Stimulated activated CD4-positive, alpha-beta T cell treated with anti-CD3 and anti-CD28 coated beads, TNF-alpha, amount 100 ng/mL, for 24 hours (primary cell): ENCODE measurements at places on chromosomes 2 and 18.
A peak's percentile ranks its signal among the peaks of the same experiment; 100 is the strongest.

GRCh38 chr2:85409845-85410583, at the start of gene CAPG:
CAPG (minus strand) TSS chr2:85410366; CDS start chr2:85402145, 8,221 bp downstream.
- DNase-seq = peak; percentile 46

DNA sequence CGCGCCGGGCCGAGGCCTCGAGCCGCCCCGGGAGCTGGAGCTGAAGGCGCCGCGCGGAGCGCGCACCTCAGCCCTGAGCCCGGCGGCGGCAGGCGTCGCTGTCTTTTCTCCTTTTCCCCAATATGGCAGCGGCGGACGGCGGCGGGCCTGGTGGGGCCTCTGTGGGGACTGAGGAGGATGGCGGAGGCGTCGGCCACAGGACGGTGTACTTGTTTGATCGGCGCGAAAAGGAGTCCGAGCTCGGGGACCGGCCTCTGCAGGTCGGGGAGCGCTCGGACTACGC, 369 bp downstream of the SMCHD1 start:
- no peak for DNase-seq

DNA sequence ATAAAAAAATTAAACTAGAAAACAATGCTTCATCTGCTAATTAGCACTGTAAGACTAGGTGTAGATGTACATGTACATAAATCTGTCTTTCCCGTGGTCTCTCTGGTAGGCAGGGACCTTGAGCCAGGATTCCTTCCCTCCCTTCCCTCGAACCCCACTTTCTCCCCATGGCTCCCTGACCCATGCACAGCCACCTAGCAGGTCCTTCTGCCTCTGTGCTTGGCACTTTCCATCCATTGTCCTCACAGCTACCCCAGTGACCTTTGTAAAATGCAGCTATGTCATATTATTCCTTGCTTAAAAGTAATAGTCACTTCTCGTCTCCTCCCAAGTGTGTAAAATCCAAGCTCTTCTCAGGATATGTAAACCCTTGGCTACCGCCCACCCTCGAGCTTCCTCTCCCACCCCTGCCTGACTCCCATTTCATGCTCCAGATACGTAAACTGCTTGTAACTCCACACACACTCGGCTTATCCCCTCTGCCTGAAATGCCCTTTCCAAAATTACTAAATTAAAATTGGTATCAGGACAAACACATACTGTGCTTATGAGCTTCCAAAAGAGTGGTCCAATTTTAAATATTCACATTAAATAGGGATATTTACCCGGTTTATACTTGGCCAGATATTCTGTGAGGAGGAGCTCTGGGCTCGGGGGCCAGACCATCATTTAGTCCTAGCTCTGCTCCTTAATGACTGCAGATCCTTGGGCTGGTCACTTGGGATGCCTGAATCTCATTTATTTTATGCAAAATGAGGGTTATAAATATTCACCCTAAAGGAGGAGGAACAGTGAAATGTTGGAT, 54.0 kb upstream of the RALBP1 start:
- DNase-seq = no peak

GRCh38 chr2:218036371-218036770, 32.7 kb upstream of the RUFY4 start:
- DNase-seq = no peak

DNA sequence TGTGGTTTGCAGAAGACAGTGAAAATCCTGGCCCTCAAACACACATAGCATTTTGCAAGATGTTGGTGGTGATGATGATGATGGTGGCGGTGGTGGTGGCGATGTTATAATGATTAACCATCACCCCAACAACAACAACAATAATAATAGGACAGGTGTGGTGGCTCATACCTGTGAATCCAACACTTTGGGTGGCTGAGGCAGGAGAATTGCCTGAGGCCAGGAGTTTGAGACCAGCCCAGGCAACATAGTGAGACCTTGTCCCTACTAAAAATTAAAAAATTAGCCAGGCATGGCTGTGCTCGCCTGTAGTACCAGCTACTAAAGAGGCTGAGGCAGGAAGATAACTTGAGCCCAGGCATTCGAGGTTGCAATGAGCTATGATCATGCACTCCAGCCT, 3.8 kb downstream of the VIT start:
- DNase-seq = no peak

- no peak for DNase-seq
Observed at GRCh38 chr2:115194623-115195022, 752.2 kb downstream of the DPP10 start.

GRCh38 chr18:44716697-44717163, 36.0 kb downstream of the SETBP1 start:
- DNase-seq = no peak

- no peak for DNase-seq
Observed at GRCh38 chr2:9109871-9110270, 96.7 kb upstream of the ASAP2 start.

DNA sequence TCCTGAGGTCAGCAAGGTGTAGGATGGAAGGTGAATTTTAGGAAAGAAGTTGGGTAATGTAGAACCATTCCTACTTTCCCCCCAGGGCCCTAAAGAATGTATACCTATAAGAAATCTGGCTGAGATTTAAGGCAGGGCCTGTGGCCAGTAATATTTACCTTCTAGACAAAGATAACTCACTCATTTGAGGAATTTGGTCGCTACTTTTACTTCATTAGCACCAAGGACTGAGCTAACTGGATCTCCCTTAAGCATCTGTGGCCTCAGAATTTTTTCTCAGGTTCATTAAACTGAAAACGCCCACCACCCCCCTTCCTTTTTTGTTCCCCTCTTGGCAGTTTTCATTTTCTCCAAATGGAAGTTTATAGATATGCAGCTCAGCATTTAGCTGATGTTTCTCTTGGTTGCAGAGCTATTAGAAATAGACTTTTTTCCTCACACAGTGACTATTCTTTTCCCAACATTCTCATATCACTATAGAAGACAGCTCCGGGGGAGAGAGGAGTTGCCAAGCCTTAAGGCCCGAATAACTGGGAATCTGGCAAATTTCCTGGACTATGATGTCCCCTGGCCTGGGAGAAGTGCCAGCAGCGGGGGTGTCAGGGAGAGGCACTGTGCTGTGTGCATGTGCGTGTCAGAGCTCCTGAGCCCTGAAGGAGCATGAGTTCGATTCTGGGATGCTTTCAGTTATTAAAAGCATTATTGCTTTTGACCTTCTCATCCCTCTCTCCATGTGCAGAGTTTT, 310.9 kb downstream of the PRKCE start:
- no peak for DNase-seq

GRCh38 chr2:238493880-238494572, 67.3 kb downstream of the ASB1 start:
- DNase-seq = no peak

- no peak for DNase-seq
Observed at GRCh38 chr18:63078471-63078870, 241.1 kb downstream of the BCL2 start.

DNA sequence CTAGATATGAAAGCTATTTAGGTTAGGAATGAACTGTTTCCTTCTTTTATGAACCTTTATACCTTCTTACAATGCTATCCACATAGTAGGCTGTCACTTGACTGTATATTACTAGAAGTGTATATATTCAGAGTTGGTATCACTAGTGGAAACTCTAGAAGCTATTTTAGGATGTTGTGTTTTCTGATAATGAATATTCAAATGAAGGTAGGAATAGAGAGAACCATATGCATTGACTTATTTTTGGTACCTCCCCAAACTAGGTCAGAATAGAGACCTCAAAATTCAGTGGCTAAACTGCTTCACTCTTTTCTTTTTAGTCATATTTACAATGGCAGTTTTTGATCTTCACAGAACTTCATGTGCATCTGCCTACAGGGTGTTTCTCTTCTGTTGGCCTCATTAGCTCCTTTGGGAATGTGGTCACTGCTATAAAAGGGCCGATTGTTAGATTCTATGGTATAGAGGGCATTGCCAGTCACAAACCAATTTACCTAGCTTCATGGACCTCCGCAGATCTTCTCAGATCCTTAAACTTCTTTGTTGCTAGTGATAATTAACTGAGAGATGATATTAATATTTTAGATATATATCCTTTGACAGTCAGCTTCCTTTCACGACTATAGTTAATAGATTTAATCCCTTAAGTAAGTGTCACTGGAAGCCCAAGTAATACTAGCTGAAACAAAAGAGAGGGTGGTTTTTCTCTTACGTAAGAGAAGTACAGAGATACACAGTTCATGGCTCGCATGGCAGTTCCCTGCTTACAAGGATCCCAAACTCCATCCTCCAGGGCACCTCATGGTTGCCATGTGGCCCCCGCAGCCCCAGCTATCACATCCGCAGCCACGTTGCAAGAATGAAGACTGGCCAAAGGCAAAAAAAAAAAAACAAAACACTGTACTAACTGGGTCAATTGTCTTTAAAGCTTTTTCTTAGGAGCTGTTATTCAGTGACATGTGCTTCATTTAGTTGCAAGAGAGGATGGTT, 61.0 kb downstream of the TSPYL6 start:
- DNase-seq = no peak

GRCh38 chr18:63378919-63379638, 12.1 kb upstream of the KDSR start:
- DNase-seq = no peak

DNA sequence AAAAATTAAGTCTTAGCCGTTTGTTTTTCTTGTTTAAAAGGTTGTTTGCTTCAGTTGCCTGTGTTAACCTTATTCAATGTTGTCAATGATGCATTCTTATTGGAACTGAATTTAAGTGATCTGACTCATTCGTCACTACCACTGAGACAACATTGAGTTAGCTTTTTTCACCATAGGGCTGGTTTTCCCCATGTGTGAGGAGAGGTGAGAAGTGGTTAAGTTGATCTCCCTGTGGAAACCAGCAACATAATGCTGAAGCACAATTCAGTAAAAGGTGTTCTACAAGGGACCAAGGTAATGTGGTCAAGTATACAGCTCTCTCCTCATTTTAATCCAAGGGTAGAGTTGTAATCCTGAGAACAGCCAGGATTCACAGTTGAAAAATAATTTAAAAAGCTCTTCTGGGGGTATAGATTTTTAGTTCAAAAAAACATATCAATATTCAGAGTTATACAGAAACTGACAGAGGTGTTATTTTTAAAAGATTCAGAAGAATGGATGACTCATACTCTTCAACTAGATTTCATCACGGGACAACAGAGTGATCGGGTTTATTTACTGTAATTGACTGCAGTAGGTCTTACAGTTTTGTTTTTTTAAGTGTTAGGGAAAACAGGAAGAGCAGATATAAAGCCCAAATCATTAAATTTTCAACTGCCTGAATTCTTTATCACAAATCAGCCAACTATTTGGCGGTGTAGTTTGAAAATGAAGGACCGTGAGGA, 12.6 kb downstream of the NOP58 start:
- no peak for DNase-seq

- no peak for DNase-seq
Observed at GRCh38 chr2:240962300-240963064, 35.9 kb upstream of the SNED1 start.

DNA sequence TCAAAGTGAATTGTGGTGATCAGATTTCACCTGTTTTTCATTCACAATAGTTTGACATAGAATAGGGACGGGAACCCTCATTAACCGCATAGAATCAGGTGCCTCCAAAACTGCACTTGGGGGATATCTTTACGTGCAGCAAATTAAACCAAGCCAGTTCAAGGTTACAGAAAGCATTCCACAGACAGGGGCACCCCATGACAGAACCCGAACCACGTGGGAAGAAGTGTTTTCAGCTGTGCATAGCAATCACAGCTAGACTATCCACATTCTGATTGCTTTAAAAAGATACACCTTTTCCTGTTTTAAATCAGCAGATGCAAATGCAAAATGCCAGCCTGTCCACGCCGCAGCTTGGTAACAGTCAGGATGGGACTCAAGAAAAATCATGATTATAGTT, 205.8 kb downstream of the ANAPC1 start:
- no peak for DNase-seq

DNA sequence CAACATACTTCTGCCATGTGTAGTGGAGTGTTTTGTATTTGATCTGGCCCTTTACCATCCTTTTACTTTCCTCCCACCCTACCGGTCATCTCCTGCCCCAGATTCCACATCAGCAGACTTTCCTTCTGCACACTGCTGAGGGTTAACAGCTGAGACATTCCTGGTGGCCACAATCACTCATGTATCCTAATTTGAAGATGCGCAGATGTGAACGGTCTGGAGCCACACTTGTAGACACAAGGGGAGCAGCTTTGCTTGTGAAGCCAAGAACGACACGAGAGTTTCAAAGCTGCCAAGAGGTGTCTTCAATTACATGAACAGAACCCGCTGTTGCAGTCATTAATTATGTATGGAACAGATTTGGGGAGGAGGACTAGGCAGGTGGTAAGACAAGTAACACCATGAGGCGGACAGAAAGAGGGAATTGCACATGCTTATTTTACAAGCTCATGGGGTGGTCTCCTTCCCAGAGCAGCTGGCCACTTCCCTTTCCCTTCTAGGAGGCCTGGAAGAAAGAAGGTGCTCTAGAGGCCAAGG, 260.7 kb upstream of the KLHL29 start:
- DNase-seq = no peak

DNA sequence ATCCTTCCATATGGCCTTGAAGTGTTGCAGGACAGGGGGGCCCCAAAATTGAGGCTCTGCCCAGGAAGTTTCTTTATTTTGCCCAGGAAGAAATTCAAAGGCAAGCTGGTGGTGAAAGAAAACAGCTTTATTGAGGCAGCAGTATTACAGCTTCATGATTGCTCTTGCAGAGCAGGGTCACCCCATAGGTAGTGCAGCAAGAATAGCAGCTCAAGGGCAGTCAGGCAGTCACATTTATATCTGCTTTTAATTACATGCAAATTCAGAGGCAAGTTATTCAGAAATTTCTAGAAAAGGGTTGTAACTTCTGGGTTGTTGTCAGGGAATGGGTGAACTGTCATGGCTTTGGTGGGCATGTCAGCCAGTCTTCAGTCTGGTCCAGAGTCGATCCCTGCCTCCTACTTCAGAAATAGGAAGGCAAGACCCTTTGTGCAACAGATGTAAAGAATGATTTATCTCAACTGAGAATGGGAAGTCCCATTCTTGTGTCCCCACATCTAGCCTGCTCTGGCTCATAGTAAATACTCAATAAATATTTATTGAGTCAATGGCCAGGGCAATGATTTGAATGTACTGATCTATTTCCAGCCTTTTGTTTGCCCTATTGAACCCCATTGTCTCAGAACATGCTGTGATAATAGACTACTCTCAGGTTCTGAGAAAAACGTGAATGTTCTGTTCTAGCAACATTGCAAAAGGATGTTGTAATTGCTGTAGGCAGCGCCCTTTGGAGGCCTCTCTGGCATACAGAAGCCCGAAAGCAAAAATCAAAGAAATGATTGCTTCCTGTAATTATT, 129.8 kb downstream of the MYO3B start:
- no peak for DNase-seq

- DNase-seq = no peak
Observed at GRCh38 chr2:113118263-113118657, 9.1 kb upstream of the IL1RN start.

DNA sequence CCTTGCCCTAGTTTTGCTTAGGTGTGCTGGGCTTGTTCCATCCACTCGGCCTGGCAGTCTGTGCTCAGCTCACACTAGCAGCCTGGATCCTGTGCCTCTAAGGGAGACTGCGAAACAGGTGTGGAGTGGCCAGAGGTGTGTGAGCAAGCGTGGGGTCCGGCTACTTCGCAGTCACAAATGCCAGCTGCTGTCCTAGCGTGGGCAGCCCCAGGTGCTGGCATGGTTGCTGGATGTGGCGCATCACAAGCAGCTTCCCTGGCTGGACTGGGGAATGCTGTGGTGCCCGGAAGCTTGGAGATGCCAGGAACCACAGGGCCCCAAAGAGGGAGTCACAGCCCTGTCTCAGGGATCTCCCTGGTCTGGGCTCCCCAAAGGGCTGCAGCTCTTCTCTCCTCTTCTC, 119.0 kb upstream of the TMEFF2 start:
- no peak for DNase-seq
